ENCODE measurements at places on chromosomes 6 and 20.

DNA sequence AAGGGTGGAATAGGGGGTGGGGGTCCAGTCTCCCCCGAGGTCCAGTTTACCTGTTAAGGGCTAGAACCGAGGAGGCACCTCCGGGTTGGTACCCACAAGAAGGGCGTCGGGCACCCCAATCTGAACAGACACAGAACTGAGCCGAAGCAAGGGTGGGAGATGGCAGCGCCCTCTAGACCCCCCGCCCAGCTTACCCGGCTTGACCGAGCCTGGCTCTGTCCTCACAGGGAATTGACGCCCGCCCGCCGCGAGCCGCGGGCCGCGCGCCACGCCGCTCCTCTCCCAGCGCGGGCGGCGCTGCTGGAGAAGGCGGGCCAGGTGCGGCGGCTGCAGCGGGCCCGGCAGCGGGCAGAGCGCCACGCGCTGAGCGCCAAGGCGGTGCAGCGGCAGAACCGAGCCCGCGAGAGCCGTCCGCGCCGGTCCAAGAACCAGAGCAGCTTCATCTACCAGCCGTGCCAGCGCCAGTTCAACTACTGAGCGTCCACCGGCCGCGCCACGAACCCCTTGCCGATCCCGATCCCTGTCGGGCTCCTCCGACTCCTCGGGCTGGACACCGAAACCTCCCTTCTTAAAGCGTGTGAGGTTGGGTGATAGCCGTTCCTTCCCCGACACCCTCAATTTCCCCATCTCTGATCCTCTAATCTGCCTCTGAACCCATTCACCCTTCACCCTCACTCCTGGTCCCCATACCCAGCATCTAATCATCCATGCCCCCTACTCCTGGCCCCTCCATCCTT is 5.9 kb downstream of the TP53INP2 start:
- peak; percentile 75 for DNase-seq

DNA sequence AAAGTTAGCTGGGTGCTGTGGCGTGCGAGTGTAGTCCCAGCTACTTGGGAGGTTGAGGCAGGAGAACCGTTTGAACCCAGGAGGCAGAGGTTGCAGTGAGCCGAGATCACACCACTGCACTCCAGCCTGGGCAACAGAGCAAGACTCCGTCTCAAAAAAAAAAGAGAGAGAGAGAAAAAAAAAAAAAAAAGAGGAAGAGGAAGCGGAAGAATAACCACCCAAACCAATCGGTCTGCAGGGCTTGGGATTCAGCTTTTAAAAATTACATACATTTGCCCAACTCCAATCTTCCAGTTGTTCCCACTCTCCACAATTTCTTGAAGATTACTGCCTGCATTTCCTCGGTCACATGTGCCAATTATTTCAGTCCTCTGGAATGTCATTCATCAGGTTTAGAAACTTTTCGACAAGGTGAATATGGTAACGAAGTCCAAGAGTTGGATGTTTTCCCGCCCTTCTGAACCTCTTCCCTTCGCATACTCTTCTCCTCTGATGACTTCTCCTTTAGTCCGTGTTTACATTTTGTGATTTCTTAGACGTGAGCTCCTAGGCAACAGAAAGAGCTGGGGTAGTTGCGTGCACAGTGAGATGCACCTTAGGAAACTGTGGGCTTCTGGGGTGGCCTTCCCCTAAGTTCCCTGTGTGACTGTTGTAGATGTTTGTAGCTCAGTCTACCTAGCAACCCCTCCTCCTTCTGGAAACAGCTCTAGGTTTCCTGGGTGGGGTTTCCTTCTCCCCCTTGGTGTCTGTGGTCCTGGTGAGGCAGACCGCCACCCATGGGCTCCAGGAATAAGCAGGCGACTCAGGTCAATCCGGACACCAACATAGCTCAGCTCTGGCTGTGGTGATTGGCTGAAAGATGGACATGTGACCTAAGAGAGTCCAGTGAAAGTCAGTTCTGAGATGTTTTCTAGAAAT is 63.0 kb upstream of the NCOA3 start:
- no peak for DNase-seq

DNA sequence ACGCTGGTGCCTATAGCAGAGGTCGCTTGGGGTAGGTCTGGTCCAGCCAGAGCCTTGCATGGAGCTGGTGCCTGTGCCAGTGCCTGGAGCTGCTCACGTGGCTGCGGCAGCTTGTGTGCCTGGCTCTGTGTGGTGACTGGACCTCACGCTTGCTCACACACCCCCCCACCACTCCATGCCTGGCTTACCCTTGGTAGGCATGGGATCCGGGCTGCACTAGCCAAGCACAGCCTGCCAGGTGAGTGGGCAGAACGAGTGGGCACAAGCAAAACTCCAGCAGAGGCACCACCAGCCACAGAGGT is 13.0 kb upstream of the DBNDD2 start:
- no peak for DNase-seq

DNA sequence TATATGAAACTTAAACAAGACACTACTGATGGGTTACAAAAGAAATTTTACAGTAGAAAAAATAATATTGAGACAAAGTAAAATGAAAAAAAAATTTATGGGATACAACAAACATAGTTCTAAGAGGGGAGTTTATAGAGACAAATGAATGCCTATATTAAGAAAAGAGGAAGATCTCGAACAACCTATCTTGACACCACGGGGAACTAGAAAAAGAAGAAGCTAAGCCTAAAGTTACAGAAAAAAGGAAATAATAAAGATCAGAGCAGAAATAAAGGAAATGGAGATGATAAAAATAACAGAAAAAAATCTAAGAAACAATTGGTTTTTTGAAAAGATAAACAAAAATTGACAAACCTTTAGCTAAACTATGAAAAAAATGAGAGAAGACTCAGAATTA is 9.1 kb upstream of the ECHDC1 start:
- no peak for DNase-seq

- no peak for DNase-seq
These were observed 158.8 kb downstream of the DST start for GRCh38 chr6:56483929-56484328.

DNA sequence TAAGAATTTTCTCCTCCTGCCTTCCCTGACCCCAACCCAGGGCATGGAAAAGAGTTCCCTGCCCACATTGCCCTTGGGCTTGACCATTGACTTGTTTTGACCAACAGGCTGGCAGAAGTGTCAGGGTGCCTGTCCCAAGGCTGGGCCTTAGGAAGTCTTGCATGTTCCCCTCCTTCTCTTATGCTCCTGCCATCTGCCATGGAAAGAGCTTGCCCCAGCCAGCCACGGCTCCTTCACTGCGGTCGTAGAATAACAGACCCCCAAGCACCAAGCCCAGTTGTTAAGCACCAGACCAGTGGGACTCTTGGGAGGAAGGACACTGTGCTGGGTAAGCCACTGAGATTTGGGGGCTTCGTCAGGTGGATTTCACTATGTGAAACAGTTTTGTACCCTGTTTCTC is 53.6 kb downstream of the SNX5 start:
- no peak for DNase-seq

DNA sequence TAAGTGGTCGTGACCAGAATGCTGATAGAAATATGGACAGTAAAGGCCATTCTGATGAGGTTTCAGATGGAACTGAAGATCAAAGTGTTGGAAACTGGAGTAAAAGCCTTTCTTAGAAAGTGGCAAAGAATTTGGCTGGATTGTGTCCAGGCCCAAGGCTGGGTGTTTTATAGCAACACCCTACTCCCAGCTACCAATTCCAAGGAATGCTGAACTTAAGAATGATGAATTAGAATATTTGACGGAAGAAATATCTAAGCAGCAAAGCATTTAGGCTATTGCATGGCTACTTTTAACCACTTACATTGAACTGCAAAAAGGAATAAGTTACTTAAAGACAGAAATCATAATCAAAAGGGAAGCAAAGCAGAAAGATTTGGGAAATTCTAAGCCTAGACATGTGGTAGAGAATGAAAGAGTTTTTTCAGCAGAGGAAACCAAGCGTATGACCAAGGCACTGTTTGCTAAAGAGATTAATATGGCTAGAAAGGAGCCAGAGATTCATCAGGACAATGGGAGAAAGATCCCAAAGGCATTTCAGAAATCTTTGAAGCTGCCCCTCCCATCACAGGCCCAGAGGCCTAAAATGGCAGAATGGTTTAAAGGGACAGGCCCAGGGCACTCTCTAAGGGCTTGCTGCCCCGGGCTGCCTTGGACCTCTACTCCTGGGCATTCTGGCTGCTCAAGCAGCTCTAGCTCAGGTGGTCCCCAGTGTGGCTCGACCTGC is 25.8 kb downstream of the SDHAF4 start:
- no peak for DNase-seq

DNA sequence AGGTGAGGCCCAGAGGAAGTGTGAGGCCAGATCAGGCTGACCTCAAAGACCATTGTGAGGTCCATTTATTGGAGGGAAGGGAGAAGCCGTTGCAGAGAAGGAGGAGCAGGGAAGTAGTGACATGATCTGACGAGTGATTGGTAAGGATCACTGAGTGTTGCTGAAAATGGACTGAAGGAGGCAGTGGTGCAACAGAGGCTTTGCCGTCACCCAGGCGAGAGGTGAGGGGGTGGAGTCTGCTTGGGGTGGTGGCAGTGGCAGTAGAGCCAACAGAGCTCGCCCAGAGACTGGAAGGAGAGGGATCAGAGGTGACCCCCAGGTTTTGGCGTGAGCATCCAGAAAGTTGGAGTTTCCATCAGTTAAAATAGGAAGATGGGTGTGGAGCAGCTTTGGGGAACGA is 67.9 kb upstream of the CLDN20 start:
- no peak for DNase-seq

- no peak for DNase-seq
These were observed 27.5 kb upstream of the TAF8 start for GRCh38 chr6:42022755-42023384.

DNA sequence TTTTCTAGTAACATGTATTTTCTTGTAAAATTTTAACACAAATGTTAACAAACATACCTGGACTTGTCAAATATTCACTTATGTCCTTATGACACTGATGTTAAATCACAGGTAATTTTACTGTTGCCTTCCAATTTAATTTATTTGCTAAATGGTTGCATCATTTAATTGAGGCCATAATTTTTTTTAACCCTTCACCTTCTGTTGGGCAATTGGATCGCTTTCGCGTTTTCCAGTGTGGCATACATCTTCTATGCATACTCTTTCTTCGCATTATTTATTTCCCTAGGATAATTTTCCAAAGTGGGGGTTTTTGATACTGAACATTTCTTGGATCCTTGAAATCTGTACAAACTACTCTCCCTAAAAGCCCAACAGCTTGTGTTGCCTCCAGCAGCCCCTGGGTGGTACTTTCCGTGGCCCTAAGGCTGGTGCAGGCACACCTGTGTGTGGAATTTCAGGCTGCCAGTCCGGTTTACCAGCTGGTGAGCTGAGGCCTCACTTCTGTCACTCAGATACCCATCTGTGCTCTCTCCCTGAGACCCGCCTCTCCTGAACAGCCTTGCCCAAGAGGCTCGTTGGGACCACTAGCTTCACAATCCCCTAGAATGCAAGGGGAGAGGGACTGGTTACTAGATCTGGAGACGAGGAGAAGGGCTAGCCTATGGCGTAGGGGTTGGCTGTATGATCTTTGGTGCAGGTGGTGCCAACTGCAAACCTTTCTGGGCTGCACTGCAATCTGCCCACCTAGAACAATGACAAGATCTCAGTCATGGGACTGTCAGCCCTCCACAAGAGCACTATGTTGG is 11.2 kb upstream of the C20orf144 start:
- DNase-seq = no peak

GRCh38 chr6:76742919-76743318 is 670.5 kb upstream of the IMPG1 start:
- DNase-seq = no peak

DNA sequence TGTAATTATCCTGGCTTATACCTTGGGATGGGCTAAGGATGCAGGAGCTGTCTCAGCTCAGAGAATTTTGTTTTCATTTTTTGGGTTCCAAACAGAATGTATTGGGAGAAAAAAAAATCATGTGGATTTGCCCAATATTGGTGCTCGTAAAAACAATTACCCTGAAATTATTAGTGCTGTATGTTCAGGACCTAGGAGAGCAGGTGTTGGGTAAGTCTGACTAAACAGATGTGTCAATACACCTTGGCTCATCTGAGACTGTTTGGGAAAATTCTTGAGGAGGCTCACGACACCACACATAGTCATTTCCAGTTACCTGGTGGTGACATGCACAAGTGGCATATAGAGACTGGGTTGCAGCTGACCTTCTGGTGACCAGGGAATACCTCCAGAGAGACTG is 802.1 kb upstream of the FLRT3 start:
- DNase-seq = no peak

GRCh38 chr20:18091623-18092022 is 33.9 kb upstream of the OVOL2 start:
- DNase-seq = no peak

GRCh38 chr20:15603506-15603905 is 969.7 kb downstream of the KIF16B start:
- no peak for DNase-seq

- DNase-seq = no peak
These were observed 4.3 kb downstream of the TJAP1 start for GRCh38 chr6:43481591-43482236.

GRCh38 chr20:2327620-2328555 is 32.1 kb downstream of the TGM3 start:
- no peak for DNase-seq

DNA sequence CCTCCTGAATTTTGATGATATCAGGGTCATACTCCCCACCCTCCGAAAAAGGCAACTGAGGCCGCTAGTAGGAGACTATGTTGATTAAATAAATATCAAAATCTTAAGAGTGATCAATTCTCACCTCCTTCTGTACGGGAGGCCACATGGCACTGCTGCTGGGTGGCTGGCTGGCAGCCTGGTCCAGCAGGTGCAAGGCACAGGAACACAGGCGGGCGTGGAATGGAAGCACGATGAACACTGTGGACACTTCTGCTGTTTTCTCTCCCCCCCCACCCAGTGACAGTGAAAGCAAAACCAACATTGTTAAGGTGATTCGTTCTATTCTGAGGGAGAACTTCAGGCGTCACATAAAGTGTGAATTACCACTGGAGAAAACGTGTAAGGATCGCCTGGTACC is 9.7 kb upstream of the CLDN20 start:
- no peak for DNase-seq

GRCh38 chr6:152975204-152975915 is 7.5 kb downstream of the FBXO5 start:
- DNase-seq = no peak

DNA sequence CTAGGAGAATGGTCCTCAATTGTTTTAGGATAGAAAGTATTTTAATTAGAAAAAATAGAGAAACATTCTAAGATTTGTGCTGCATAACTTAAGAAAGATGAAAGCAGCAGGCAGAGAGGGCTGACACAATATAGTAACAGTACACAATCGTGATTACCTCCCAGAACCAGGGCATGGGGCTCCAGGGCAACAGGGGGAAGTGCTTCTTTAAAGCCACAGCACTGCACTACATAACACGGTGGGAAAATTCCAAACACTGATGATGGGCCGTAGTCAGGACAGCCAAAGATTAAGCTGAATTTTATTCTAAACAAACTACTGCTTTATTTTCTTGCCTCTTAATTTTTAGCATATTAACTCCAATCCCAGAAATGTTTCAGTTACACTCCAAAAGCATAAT is 14.4 kb downstream of the EXOC2 start:
- no peak for DNase-seq

GRCh38 chr6:11370191-11371018 is 137.9 kb upstream of the NEDD9 start:
- DNase-seq = no peak

All from stimulated activated CD4-positive, alpha-beta T cell treated with anti-CD3 and anti-CD28 coated beads, Interleukin-2, amount 100 ng/mL, for 24 hours (primary cell).